ENCODE measurements at places on chromosomes 7 and 10. TPM values are rescaled to one million over a fixed set of nuclear protein-coding genes. Genes with fewer than 3 reads are reported as not detected.

- no peaks in the 10 kb centered on the region for H3K27me3 ChIP-seq
- no peak for DNase-seq
- no peak overlapping the region for H3K27ac ChIP-seq
- H3K4me1 ChIP-seq: no peaks in the 10 kb centered on the region
- no peaks in the 10 kb centered on the region for H3K36me3 ChIP-seq
Observed at GRCh38 chr10:105017691-105018090, 376.6 kb downstream of the SORCS3 start.

DNA sequence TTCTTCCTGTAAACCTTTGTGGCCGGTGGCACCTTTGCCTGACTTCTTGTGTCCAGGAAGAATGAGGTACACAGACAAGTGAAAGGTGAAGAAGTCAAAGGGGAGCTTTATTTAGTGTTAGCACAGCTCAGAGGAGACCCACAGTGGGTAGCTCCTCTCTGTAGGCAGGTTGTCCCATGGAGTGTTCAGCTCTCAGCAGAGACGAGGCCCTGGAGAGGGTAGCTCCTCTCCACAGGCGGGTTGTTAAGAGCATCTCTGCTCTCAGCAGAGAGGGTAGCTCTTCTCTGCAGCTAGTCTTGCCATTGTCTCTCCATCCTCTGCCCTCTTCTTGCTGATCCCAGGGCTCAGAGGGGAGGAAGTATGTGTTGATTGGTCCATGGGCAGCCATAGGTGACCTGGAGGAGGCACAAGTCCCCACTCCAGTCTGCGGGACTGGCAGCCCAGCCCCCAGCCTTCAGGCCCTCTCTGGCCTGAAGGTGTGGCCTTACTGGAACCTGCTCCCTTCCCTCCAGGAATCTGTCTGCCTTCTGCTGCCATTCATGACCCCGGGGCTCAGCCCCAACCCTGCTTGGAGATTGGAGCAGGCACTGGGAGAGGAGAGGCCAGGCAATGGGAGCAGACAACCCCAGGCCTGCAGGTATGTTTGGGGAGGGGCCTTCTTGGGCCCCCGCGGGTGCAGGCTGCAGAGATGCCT is 24.5 kb downstream of the HHEX start:
- no peak overlapping the region for H3K27ac ChIP-seq
- DNase-seq: no peak
- H3K27me3 ChIP-seq: no peaks in the 10 kb centered on the region
- no peaks in the 10 kb centered on the region for H3K4me1 ChIP-seq
- H3K36me3 ChIP-seq: no peaks in the 10 kb centered on the region

DNA sequence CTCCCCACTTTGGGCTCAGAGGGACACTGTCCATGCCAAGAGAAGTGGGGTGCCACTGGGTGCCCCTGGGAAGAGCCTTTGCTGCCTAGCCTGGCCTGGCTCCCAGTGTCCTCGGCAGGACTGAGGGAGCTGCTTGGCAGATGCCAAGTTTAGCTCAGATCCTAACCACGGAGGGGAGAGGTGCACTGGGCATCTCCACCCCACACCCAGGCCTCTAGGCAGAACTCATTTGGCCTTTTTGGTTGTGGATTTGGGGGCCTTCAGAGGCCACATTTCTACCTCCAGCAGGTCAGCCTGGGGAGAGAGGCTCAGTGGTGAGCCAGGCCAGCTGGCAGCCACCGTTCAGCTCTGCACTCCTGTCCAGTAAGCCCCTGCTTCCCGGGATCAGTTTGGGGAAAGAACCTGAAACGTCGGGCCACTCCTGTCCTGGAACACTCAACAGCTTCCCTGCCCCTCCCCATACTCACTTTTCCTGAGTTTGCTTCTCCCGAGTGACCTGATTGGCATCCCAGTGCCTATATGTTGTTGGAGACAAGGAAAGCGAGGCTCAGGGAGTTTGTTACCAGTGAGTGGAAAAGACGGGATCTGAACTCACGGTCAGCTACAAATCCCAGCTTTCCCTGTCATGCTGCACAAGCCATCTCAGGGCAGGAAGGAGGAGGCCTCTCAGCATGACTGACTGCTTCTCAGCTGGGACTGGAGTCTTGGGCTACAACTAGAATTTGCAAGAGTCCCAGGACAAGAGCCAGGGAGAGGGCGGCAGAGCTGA is 11.2 kb upstream of the CXCL12 start:
- no peaks in the 10 kb centered on the region for H3K27me3 ChIP-seq
- H3K36me3 ChIP-seq: no peaks in the 10 kb centered on the region
- no peak overlapping the region for H3K27ac ChIP-seq
- H3K4me3 ChIP-seq: no peak overlapping the region

- no peak overlapping the region for H3K4me3 ChIP-seq
- H3K36me3 ChIP-seq: no peaks in the 10 kb centered on the region
- H3K4me1 ChIP-seq: peaks cover 10% of the 10 kb centered on the region
- no peak overlapping the region for H3K27ac ChIP-seq
- no peaks in the 10 kb centered on the region for H3K27me3 ChIP-seq
Observed at GRCh38 chr10:79374312-79375191, 27.3 kb downstream of the PPIF start.

DNA sequence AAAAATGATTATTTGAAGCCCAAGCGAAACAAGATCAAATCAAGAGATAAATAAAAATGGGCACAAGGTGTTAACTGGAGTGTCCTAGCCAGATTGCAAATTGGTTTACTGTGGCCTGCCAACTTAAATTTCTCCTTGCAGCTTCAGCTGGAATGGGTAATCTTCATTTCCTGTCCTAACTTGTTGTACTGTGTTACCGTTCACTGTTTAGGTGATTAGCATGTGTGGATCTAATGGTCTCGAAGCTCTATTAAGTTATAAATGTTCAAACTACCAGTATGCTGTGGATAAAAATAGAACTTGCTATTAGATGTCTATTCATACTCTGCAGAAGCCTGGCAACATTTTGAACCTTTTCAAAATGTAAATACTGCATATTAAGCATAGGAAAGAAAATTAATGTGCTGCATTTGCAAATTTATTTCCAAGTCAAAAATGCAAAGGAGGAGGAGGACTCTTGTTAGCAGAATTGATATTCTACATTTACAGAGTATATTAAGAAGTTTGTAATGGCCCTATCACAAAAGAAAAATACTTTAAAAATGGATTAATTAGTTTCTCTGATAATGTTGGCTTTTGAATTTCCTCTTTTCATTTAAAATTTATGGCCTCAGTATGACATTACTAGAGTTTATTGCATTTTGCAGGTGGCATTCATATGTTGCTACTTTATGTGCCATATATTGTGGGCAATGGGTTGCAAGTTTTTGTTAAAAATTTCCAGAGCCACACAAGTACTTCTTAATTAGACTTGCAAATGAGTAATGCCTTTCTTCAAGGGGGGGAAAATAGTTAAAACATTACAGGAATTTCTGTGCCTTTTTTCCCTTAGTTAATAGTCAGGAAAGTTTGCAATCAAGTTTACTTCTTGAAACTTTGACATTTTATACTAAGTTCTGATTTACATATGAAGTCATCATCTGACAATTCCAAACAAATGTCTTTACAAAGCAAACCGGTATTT is 92.1 kb downstream of the CABCOCO1 start:
- H3K36me3 ChIP-seq: no peaks in the 10 kb centered on the region
- no peaks in the 10 kb centered on the region for H3K4me1 ChIP-seq
- no peaks in the 10 kb centered on the region for H3K27me3 ChIP-seq
- no peak overlapping the region for H3K4me3 ChIP-seq

The SPRN gene
- not detected for total RNA-seq

The ADAM22 gene
- 3.4 TPM for total RNA-seq

The GPR26 gene
- not detected for total RNA-seq

The SLC26A5 gene
- not detected for total RNA-seq

The ACBD7 gene
- total RNA-seq: not detected
